ENCODE measurements at places on chromosomes 16 and 17.

DNA sequence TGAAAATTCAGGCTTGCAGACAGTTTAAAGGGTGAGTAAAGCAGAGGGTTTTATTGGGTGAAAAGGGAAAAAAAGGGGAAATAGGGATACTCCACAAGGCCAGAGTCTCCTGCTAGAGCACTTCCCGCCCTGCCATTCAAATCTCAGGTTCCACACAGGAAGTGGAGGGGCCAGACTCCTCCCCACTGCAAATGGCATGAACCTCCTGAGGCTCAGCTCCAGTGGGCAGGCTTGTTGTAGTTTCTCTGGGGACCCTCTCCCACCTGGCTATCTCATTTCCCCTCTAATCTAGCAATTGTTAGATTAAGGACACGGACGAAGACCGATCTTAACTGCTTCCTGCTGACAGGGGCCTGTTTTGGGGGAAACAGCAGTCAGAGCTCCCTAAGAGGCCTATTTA is 43.4 kb downstream of the TAOK1 start:
- DNase-seq, result no peak

DNA sequence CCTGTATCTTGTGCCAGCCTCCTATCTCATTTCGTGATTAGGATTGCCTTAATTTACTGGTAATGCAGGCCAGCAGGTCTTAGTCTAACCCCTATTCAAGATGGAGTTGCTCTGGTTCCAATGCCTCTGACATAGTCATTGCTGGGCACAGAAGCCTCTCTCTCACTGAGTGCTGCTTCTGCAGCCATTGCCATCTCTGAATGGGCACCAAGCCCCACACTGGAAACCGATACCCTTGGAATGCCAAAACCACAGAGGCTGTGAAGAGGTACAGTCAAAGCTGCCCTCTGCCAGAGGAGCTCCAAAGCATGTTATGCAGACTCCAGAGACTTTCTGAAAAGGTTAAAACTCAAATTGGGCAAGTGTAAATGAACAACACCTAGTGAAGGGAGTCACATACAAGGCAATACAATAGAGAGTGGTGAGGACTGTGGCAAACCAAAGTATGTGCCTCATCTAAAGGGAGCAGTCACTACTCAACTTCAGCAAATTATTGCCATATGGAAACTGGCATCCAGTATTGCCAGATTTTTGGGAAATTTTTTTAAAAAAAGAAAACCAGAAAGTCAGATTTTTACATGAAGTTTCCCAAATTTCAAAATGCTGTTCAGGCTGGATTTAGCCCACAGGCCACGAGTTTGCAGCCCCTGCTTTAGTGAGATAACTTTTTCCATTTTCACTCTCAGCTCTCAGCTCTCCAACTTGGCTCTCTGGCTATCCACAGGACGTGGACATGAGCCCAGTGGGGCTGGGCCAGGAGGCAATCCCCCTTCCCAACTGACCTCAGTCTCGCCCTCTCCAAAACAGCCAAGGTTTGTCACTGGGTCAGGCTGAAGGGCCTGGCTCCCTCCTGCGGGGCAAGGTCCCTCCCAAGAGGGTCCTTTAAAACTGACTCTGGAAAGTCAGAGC is 2.1 kb upstream of the MMP2 start:
- DNase-seq, result no peak

DNA sequence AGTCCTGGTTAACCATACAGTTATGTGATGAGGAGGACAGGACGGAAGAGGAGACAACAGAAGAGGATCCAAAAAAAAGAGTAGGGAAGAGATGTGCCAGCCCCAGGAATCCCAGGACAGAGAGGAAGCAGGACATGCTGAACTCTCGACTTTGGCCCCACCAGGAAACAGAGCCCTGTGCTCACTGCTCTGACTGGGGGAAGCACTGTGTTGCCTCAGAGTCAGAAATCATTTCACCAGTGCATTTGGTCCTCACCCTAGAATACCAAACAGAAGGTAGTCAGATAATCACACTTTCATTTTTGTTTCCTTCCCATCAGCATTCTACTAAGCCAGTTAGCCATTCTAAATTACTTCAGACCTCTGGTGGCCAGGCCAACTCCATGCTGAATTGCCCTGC is 421.0 kb upstream of the CDH5 start:
- no peak for DNase-seq

DNA sequence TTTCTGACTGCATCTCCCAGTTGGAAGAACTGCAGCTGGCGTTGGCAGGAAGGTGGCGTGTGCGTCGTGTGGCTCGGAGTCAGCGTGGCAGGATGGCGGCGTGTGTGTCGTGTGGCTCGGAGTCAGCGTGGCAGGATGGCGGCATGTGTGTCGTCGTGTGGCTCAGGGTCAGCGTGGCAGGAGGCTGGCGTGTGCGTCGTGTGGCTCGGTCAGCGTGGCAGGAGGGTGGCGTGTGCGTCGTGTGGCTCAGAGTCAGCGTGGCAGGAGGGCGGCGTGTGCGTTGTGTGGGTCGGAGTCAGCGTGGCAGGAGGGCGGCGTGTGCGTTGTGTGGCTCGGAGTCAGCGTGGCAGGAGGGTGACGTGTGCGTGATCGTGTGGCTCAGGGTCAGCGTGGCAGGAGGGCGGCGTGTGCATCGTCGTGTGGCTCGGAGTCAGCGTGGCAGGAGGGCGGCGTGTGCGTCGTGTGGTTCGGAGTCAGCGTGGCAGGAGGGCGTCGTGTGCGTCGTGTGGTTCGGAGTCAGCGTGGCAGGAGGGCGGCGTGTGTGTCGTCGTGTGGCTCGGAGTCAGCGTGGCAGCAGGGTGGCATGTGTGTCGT is 38.3 kb downstream of the ZNF750 start:
- no peak for DNase-seq

DNA sequence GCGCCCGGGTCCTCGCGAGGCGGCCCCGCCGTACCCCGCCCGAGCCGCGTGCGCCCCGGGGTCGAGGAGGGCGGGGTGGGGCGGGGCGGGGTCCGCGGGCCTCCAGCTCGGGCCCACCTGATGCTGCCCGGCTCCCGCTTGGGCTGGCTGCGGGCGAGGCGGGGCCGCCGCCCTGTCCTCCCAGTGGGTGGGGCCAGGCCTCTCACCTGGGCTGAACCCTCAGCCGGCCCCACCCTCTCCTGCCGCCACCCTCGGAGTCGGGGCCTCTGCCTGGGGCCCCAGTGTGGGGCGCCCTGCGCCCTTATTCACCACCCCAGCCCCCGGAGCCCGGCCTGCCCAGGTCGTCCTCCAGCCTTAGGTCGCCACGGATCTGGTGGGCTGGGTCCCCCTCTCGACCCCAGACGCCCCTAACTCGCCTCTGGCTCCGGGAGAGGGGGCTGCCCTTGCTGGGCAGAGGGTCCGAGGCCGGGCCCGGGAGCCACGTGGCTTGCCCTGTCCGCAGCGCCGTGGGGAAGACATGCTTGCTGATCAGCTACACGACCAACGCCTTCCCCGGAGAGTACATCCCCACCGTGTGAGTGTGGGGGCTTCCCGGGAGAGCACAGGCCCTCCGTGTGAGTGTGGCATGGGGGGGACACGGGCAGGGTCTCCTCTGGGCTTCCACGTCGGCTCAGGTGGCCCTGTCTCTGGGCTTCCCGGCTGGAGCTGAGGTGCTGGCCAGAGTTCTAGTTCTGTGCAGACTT is 578 bp downstream of the RAC3 start:
- peak; percentile 50 for DNase-seq

- DNase-seq, result no peak
Observed at GRCh38 chr17:50210240-50211225, 9.1 kb upstream of the COL1A1 start.

DNA sequence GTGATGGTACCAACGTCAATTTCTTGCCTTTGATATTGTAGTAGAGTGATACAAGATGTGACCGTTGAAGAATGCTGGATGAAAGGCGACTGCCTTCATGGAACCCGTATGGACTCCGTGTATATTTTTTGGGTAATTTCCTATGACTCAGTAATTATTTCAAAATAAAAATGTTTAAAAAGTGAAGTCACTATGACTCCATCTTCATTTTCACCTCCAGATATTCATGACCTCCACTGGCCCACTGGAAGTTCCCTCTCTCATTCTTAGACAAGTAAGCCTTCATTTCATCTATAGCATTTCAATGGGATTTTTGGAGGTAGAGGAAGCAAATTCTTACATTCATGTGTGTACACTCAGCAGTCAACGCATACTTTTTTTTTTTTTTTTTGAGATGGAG is 111.8 kb upstream of the NUDT7 start:
- DNase-seq, result no peak

DNA sequence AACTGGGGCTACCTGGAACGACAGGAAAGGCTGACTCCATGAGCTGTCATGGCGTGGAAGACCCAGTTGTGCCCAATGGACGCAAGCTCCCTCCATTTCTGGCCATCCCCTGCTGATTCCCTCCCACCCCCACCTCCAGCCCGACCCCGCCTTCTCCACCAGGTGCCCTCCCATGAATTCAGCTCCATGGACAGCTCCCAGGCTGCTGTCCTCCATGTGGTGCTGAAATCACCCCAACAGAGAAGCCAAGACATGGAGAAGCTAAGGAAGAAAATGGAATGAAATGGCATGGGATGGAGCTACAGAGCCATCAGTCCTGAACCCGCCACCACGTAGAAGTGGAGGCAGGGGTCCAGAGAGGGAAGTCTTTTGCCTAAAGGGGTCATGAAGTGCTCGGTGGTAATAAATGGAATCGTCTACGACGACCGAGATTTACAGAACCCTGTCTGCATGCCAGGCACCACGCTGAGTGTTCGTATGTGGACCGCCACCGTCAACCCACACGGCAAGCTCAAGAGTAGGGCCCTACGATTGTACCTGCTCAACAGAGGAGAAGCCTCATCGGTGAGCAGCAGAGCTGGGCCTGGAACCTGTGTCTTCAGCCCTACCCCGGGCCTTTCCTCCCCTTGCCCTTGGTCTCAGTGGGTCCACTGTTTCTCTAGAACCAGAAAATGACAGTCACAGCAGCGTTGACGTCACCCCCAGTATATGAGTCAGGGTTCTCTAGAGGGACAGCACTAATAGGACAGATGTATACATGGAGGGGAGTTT is 9.3 kb upstream of the ZC3H18 start:
- DNase-seq, result peak; percentile 24

GRCh38 chr16:30474074-30474452 is 1.5 kb downstream of the ITGAL start:
- DNase-seq, result no peak

DNA sequence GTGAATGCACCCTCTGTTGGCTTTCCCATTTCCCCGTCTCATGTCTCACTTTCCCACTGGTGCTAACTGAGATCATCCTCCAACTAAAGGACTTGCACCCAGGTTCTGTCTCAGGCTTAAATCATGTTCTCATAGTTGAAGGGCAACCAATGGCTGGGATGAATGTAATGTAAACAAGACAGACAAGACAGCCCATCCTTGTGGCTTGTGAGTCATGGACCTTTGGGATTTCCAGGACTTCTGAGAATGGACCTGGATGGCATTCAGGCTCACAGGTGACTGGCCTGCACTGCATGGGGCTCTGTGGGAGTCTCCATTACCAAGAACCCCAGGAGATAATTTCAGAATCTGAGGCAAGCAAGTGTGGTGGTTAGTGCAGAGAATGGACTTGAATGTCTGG is 347.5 kb downstream of the HAPSTR1 start:
- DNase-seq, result no peak

DNA sequence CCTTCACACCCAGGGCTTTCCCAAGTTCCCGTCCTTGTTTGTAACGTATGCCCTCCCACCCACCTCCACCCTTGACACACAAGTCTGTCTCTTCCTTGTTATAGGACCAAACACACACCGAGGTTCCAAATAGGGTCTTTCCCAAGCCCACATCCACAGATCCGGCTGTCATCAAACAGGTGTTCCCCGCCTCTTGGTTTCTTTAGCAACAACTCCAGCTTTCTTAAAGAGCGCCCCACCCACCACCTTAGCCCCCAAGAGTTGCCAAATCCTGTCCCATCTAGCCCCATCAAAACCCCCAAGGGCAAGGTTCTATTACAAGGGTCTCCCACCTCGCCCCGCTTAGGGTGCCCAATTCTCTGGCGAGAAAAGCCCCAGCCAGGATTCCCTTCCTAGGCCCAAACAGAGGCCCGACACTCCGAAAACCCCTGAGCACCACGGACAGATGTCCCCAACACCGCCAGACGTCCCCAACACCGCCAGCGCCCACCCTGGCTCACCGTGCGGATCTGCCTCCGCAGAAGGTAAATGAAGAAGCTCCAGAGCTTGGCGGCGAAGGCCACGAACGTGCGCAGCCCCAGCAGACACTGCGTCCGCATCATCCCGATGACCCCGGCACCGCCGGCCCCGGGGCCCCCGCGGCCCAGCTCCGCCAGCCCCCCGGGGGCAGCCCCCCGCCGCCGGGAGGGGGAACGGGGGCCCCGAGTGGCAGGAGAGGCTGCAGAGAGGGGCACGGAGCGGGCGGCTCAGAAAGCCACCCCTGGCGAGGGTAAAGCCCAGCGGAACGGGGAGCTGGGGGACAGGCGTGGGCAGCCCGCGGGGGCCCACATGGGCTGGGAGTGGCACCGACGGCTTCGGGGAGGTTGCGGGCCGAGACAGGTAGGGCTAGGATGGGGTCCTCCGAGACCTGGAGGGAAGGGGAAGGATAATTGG is 573 bp downstream of the CTDNEP1 start:
- DNase-seq, result peak; percentile 54

GRCh38 chr17:6639586-6640535 is 650 bp downstream of the KIAA0753 start:
- peak; percentile 38 for DNase-seq

DNA sequence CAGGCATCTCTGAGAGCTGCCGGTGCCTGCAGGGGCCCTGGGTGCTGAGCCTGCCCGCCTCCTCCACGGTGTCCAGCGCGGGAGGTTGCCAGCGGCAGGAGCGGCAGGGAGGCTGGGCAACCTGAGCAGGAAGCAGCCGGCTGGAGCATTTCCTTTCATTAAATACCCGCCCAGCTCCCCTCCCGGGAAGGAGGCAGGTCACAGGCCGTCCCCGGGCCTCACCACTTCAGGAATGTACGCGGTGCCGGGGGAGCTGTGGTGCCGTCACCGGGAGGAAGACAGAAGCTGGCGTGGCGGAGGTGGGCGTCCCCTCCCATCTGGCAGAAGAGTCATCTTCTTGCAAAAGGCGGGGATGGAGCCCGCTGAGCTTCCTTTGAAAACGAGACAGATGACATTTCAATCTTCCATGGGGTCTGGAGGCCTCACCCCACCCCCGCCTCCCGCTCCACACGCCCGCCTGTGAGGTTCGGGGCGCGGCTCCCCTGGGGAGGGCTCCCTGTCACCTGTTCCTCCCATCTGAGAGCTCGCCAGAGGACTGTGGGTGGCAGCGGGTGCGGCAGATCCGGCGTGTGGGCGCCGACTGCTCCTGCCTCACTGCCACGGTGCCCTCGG is 16.0 kb downstream of the SOX8 start:
- peak; percentile 87 for DNase-seq

DNA sequence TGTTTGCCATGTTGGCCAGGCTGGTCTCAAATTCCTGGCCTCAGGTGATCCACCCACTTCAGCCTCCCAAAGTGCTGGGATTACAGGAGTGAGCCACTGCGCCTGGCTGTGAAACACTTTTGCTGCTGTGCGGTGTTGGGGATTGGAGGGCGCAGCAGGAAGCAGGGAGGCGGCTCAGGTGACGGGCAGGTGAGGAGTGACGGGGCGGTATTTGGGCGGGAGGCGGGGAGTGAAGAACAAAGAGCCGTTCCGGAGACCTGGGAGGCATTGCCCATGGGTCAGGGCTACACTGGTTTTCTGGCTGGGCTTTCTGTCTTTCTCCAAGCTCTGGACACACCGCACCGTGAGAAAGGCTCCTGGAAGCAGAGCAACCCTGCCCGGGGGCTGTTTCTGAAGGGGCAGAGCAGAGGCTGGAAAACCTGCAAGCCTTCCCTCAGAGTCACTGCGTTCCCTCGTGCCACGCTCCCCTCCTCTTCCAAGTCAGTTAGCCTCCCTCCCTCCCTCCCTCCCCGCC is 22.1 kb downstream of the CRISPLD2 start:
- DNase-seq, result peak; percentile 26
